ENCODE measurements at places on chromosomes 4 and X.

DNA sequence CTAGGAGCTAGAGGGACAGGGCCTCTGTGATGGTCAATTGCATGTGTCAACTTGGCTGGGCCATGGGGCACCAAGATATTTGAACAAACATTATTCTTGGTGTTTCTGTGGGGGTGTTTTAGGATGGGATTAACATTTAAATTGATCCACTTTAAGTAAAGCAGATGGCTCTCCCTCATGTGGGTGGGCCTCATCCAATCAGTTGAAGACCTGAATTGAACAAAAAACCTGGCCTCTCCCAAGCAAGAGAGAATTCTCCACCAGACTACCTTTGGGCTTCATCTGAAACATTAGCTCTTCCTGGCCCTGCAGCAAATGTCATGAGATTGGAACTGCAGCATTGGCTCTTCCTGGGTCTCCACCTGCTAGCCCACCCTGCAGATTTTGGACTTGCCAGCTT is 207.1 kb upstream of the ATP6AP2 start:
- DNase-seq, result no peak

DNA sequence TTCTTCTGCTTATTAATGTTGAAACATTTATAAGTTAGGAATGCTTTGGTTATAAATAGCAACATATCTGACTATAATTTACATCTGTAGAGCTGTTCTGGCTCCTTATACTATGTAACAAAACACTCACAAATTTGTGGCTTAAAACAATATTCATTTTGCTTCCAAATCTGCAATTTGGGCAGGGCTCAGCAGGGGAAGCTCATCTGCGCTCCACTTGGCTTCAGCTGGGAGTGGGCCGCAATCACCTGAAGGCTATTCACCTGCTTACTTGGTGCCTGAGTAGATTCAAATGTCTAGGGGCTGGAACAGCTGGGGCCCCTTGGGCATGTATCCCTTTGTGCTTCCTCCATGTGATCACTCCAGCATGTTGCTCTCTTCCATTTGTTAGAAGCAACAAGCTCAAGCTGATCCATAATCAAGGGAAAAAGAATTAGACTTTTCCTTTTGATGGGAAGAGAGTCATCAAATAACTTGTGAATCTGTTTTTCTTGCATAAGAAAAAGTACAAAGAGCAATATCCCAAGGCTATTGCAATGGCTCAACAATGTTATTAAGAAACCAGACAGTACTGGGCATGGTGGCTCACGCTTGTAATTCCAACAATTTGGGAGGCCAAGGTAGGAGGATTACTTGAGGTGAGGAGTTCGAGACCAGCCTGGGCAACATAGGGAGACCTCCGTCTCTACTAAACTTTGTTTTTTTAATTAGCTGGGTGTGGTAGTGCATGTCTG is 34.8 kb upstream of the CBR4 start:
- DNase-seq, result no peak

DNA sequence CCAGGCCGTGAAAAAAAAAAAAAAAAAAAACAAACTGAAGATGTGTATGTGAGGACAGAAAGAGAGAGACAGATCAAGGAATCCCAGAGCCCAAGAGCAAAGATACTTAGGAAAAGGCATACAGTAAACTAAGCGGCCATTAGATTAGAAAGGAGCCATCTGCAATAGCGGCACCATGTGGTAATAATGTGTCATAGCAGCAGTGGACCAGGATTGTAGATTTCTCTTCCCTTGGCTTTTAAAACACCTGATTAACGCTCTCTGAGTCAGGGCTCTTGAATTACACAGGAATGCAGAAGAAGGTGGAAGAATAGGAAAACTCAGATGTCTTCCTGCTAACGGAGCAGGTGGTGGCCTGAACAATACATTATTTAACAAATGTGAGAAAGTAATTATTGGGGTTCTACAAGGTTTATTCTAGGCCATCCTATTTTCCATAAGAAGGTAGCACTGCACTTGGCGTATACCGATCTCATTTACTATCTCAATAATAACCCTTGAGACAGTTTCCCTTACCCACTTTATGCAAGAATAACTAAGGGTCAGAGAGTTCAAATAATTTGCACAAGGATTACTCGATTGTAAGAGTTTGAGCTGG is 182.7 kb downstream of the KCNIP4 start:
- DNase-seq, result peak; percentile 40

- DNase-seq, result peak; percentile 26
Observed at GRCh38 chrX:71636438-71637252, 18.3 kb upstream of the CXCR3 start.

DNA sequence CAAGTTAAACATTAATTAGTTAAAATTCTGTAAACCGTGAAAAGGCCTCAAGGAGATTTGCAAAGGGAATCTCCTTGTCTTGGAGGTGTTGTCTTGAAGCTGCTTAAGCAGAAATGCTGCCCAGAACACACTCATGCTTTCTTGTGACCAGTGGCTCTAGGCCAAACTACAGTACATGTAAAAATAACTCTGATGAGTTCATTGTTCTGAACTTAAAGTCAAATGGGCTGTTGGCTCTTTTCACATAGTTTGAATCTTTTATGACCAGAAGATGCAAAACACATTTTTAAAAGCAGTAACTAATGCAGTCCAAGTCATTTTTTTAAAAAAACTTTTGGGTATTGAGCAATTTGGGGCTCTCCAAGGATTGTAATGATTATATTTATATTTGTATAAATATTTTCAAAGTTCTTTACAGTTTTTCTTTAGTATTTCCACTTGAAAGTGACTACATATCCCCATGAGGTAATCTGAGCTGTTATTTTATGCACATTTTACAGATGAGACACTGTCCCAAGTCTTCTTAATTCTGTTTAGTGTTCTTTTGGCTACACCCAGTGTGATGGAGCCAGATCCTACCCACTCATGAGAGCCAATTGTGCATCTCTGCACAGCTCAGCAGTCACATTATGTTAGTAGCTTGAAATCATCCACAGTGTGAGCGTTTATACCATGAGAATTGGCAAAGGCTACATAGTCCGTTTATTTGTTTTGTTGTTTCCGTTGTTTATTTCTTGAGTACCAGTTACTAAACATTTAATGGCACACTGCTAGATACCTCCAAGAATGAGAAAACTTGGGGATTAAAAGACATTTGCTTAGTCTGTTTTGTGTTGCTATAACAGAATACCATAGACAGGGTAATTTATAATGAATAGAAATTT is 112.8 kb upstream of the ATXN3L start:
- DNase-seq, result no peak

GRCh38 chrX:119816300-119816699 is 24.9 kb upstream of the RPL39 start:
- DNase-seq, result no peak

DNA sequence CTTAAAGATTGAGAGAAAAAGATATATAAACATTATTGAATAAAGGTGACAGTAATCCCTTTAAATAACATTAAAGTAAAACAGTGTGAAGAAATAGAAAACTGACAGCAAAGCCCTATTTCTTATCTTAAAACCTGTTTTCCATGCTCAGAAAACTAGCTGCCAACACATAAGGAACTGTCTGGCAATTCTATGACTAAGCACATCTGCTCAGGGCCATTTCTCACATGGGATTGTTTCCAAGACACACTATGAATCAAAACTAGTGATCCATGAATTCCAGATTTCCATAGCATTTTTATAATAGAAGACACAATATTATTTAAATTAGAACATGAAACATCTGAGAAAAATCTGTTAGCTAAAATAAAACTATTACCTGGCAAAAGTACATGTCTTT is 113.4 kb downstream of the SCLT1 start:
- no peak for DNase-seq

- DNase-seq, result peak; percentile 26
Observed at GRCh38 chrX:15973299-15973698, 118.7 kb upstream of the AP1S2 start.

GRCh38 chr4:52755426-52755825 is 4.2 kb upstream of the ERVMER34-1 start:
- no peak for DNase-seq

- DNase-seq, result no peak
Observed at GRCh38 chr4:21869978-21870745, 78.4 kb downstream of the KCNIP4 start.

GRCh38 chr4:141870152-141870551 is 233.8 kb downstream of the IL15 start:
- no peak for DNase-seq

- DNase-seq, result no peak
Observed at GRCh38 chr4:114603497-114603896, 4.9 kb downstream of the UGT8 start.

DNA sequence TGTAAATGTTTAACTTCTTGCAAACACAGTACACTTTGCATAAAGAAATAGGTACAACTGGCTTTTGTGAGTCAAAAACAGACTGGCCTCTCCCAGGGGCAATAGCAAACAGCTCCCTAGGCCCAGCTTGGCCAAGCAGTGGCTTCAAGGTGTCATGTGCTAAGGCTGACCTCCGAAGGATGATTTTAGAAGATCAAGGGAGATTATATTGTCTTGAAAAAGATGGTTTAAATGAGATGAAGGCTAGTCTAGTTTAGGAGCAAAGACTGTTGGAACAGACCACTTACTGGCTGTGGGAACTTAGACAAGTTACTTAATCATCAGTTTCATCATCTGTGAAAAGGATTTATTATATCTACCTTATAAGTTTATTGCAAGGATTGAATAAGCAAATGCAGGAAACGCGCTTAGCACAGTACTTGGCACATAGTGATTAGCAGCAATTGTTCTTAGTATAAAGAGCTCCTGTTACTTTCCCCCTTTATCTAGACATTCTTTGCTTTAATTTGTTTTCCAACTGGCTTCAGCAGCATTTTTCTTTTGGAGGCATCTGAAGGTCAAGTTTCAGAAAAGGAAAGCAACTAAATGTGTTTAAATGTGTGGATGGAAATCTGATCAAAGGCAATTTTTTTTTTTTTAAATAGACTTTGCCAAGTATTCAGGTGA is 17.2 kb downstream of the ANXA3 start:
- DNase-seq, result no peak

DNA sequence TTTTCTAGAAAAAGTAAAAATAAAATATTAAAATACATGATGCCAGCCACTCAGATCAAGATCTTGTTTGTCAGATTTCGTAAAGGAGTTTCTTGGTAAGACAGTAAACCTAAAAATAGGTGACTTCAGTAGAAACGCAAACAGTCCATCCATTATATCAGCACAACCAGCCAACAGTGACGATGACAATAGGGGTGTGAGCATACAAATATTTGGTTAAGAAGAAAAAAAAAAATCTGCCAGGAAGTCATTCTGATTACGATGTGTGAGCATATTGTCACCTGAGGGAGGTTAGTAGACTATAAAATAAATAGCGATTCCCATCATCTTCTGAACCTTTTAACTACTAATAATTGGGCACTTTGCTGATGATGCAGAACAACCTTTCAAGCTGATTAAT is 37.6 kb downstream of the SLC7A11 start:
- no peak for DNase-seq

DNA sequence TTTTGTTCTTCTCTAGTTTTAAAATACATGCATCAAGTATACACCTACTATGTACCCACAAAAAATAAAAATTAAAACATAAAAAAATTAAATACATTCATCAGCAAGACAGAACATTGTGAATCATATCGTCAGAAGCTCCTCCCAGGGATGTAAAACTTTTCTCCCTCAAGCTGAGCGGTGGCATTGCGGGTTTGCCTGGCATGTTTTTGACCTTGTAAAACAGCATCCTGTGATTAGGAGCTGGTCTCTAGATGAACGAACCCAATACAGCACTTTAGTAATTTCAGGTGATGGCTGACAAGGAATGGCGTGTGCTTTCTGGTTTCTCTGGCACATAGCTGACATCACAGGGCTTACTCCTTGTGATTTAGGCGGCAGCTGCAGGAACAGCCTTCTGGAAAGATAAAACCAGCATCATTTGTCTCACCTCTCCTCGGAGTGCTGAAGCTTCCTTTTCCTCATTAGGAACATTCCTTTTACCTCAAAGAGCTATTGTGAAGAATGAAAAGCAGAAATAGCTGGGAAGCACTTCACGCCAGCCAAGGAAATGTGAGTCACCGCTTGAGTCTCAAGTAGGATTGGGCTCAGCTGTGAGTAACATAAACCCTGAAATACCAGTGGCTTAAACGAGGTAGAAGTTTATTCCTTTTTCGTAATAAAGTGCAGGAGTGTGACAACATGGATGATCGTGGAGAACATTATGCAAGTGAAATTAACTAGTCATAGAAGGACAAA is 44.3 kb downstream of the NYX start:
- DNase-seq, result no peak

- DNase-seq, result no peak
Observed at GRCh38 chr4:54509057-54509456, 148.7 kb upstream of the KIT start.

- DNase-seq, result no peak
Observed at GRCh38 chrX:149383852-149384251, 121.3 kb downstream of the IDS start.

GRCh38 chr4:165288226-165288625 is 39.2 kb upstream of the MSMO1 start:
- DNase-seq, result no peak

GRCh38 chrX:119399772-119400101 is 601 bp downstream of the SLC25A43 start:
- no peak for DNase-seq

DNA sequence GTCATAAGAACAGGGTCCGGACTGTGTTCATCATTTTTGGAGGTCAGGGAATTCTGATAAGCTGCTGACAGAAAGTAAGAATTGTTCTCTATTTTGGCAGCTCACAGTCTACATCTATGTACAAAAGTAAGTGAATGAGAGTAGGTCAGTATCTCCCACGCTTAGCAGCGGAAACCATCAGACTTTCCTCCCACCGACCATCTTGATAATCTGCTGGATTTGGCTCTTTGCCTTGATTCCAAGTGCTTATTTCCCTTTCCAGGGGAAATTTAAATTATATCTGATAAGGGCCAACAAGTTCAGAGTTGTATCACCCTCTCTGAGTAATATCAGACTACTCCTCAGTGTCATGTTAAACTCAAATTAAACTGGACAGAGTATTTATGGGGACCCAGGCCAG is 118.0 kb downstream of the CAMK2D start:
- no peak for DNase-seq

GRCh38 chr4:150656891-150657290 is 74.9 kb downstream of the MAB21L2 start:
- no peak for DNase-seq

- peak; percentile 41 for DNase-seq
Observed at GRCh38 chr4:153222707-153223426, 18.6 kb downstream of the TRIM2 start.

GRCh38 chrX:56764975-56765791 is 36.1 kb downstream of the NBDY start:
- DNase-seq, result peak; percentile 65

GRCh38 chr4:1171311-1172227 is 814 bp downstream of the SPON2 start:
- peak; percentile 53 for DNase-seq

All from activated CD4-positive, alpha-beta T cell treated with anti-CD3 and anti-CD28 coated beads, Interleukin-2, Interleukin-6, amounts not matched to agents 100 ng/mL and 50 ng/mL, durations not matched to agents 16 hours and 8 hours (primary cell).